ENCODE measurements at places on chromosomes 12 and 14. TPM values are rescaled to one million over a fixed set of nuclear protein-coding genes. Genes with fewer than 3 reads are reported as not detected.

The CD69 gene
- total RNA-seq = 1.7 TPM

DNA sequence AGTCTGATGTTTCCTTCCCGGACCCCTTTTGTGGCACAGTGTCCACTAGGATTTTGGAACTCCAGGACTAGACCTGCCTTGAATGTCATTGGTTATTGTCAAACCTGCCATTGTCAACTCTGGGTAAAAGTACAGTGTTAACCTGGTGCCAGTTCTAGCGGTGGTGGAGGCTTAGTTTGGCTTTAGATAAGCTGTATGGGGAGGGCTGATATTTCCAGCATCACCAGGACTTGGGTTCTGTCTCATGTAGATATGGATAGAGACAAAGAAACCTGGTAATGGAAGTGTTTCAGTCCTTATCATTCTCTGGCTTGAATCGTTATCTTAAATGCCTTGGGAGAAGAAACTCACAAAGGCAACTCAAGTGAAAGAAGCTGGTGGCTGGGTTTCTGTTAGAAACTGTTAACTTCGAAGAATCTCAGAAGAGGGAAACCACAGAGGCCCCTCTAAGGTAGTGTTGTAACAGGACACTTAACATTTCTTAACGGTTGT lies 10.6 kb downstream of the CHST11 start:
- no peak for DNase-seq

- no peak for DNase-seq
Observed at GRCh38 chr12:92989715-92990484, 60.8 kb upstream of the EEA1 start.

DNA sequence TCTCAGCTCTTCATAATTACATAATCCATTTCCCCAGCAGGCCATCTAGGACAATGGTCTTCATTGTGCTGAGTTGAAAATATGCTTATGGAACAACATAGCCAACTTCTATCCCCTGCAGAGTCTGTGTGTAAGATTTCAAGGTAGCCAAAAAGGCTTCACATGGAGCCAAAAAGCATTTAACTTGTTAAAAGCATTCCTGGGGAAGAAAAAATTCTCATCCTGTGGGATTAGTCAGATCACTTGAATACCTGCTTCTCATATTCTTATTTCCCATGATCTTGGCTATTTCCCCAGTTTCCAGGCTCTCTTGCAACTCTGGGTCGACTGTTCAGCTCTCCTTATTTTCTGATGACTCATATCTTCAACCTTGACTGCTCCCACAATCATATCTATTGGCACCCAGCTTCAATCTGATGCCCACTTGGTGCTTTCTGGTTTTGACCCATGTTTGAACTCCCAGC lies 178.9 kb downstream of the KLHL28 start:
- DNase-seq = no peak

The KRT74 gene
- not detected for total RNA-seq

Data from left cardiac atrium (tissue), 4 donors.